CD8-positive, alpha-beta memory T cell (primary cell): ENCODE measurements at places on chromosomes 12 and 14.

DNA sequence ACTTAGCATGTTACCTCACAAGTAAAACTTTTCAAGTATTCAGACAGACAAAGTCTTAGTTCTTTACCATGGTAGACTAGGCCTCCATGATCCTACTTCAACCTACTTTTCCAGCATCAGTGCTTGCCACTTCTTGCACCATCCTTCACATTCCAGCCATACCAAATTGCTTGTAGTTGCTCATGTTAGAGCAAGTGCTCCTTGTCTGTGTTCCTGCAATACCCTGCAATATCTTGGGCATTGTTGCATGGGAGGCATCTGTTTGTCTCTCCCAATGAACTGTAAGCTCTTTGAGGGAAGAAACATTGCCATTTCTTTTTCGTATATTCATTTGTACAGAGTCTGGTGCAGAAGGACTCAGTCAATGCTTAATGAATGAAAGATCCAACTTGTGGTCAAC lies 78.0 kb downstream of the SRGAP1 start:
- no peak for DNase-seq

GRCh38 chr14:24838945-24839616 lies 205.1 kb upstream of the GZMB start:
- no peak for DNase-seq

GRCh38 chr14:88242446-88242845 lies 80.6 kb downstream of the KCNK10 start:
- no peak for DNase-seq

DNA sequence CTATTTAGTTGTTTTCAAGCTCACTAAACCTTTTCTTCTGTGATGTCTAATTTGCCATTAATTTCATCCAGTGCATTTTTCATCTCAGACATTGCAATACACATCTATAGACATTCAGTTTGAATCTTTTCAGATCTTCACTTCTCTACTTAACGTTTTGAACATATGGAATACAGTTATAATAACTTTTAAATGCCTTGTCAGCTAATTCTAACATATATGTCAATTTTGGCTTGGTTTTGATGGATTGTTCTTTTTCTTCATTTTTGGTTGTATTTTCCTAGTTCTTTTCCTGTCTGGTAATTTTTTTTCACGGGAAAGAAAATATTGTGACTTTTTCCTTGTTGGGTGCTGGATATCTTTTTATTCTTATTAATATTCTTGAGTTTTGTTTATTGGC lies 215.3 kb downstream of the ATP23 start:
- no peak for DNase-seq

- DNase-seq, result no peak
Observed at GRCh38 chr12:56645201-56645716, 525 bp downstream of the ATP5F1B start.
